ENCODE measurements at places on chromosomes 7 and 10.

- no peak for DNase-seq
Observed at GRCh38 chr10:3048119-3049019, 19.0 kb upstream of the PFKP start.

GRCh38 chr10:27621461-27621860, 117.4 kb downstream of the RAB18 start:
- DNase-seq: no peak

GRCh38 chr10:77045085-77045484, 592.5 kb downstream of the KCNMA1 start:
- DNase-seq: no peak

DNA sequence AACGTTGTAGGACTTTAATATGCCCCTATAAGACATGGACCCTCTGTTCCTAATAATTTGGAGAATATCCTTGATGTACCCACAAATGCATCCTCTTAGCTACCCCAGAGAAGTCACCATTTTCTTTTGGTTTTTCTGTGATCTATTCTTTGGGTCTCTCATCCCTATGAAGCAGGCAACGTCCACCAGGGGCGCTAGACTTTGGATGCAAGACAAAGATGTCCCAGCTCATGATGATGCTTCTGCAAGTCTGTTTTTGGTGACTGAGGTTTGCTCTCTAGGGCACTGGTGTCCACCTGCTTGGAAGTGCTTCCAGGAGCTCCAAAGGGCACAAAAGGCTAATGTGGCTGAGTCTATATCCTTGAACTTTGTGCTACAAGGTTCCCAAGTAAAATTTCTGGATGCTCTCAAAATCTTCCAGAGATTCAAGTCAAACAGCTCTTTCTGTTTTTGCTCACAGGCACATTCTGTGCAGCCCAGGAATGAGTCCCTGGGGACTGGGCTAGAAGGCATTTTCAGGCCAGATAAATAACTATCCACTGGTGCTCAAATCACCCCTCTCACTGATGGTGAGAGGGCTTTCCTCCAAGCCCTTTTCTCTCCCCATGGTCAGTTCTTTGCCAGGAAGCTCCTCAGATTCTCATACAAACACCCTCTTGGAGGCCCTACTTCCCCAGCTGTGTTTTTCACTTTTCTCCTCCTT, 166.4 kb downstream of the C7orf25 start:
- DNase-seq: peak; percentile 54

GRCh38 chr10:71635251-71635866, 84.2 kb downstream of the C10orf105 start:
- DNase-seq: no peak

- peak; percentile 31 for DNase-seq
Observed at GRCh38 chr7:114554781-114555537, 140.3 kb downstream of the FOXP2 start.

- no peak for DNase-seq
Observed at GRCh38 chr7:120743128-120743527, 114.8 kb downstream of the TSPAN12 start.

Data from HEK293T (cell line).